ENCODE measurements at places on chromosomes 7 and 10. TPM values are rescaled to one million over a fixed set of nuclear protein-coding genes. Genes with fewer than 3 reads are reported as not detected.

The ZCWPW1 gene
- 5.2 TPM for total RNA-seq

The ANXA8L1 gene
- total RNA-seq: 0.37 TPM

The WNT16 gene
- total RNA-seq: 0.17 TPM

The LMBR1 gene
- 31.1 TPM for total RNA-seq

The SSC4D gene
- total RNA-seq: 0.44 TPM

All from M059J (cell line).